DMS 273 treated with DMSO at 0.1 percent for 48 hours (cell line): ENCODE measurements at places on chromosomes 5 and 9.

DNA sequence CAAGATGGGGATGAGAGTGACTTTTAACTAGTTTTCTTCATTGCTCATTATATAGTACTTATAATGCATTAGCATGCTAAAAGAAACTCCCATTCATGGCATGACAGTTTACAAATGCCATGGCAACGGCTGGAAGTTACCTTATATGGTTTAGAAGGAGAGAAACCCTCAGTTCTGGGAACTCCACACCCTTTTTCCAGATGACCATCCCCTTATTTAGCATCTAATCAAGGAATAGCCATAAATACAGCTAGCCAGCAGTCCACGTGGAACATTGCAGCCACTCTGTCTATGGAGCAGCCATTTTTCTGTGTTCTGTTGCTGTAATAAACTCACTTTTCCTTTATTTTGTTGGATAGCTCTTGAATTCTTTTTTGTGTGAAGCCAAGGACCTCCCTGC, 1137.8 kb downstream of the CDH18 start:
- no peak for DNase-seq

GRCh38 chr5:158534203-158534602, 565.5 kb downstream of the EBF1 start:
- no peak for DNase-seq

GRCh38 chr9:104286187-104286586, 192.1 kb downstream of the SMC2 start:
- DNase-seq = no peak

DNA sequence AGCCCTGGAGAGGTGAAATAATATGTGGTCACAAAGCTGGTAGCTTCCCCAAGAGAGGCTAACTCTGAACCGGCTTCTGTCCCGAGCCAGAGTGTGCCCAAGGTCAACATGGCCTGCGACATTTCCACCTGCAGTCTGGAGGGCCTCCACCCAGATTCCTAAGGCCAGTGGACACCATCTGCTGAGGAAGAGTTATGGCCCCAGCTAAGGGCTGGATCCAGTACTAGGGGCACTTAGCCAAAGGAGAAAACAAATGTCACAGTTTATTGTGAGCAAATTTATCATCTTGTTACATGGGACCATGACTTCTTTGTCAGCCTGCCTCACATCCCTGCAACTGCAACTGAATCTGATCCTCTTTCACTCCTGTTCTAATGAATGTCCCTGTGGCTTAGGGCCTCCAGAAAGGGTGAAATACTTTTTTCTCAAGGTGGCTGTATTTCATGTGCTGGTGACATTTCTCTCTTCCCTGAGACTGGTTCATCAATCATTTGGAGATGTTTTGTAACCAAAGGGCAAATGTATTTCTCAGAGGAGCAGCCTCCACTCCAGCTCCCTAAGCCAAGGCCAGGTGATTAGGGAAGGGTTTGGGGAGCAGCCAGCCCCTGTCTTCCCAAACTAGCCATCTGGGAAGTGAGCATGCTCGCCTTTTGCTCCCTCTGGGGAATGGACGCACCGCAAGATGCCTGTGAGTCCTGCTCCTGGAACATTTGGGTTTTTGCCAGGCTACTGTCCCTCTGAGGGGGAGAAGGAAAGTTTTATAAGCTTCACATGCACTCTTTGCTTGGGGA, 148.3 kb downstream of the CMYA5 start:
- DNase-seq = no peak

GRCh38 chr5:58077966-58078365, 381.9 kb downstream of the PLK2 start:
- no peak for DNase-seq

GRCh38 chr5:83528439-83528769, 56.9 kb downstream of the VCAN start:
- DNase-seq = no peak

DNA sequence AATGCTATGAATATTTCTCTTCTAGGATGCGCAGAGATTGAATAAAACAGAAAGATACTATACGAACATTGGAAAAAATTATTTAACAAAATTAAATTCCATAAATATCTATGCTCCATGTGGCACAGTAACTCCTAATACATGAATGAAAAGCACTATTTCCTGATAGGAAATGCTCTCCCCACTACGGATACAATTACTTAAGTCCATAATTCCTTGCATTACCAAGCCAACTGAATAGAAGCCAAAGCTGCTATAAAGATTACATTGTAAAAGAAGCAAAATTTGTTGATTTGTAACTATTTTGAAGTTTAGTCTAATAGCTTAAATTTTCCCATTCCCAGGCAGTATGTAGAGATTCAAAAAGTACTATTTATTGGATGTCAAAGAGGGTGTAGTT, 61.8 kb upstream of the SNX2 start:
- DNase-seq = no peak

DNA sequence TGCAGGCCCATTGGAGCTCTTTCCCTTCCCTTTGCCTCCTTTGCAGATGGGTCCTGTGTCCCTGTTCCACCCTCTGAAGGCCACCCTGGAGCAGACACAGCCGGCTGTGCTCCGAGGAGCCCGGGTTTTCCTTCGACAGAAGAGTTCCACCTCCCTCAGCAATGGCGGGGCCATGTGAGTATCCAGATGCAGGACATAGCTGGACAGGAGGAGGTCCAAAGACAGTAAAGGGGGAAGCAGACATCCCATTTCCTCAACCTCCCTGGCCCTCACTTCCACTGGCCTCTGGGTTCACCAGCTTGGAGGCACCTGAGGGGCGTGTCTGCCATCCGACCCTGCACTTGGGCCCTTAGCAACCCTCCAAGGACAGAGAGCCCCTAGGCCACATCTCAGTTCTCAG, 237.9 kb downstream of the CACNA1B start:
- DNase-seq = no peak

DNA sequence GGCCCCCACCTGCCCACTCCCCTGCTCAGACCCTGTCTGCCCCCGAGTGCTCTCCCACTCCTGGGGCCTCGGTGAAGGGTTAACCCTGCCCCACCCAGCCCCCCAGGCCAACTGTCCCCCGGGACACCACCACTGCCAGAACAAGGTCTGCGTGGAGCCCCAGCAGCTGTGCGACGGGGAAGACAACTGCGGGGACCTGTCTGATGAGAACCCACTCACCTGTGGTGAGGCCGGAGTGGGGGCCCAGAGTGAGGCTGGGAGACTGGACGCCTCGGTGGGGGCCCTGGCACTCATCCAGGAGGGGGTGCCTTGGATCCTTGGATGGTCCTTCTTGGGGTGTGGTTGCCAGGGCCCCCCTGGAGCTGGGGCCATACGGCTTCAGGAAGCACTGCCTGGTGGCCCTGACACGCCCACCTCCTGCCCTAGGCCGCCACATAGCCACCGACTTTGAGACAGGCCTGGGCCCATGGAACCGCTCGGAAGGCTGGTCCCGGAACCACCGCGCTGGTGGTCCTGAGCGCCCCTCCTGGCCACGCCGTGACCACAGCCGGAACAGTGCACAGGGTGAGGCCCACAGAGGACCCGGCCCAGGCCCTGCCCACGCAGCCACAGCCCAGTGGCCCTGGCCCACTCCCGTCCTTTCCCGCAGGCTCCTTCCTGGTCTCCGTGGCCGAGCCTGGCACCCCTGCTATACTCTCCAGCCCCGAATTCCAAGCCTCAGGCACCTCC, 2.1 kb downstream of the MAMDC4 start:
- no peak for DNase-seq

GRCh38 chr5:14724633-14725032, 60.1 kb downstream of the OTULIN start:
- DNase-seq = no peak

DNA sequence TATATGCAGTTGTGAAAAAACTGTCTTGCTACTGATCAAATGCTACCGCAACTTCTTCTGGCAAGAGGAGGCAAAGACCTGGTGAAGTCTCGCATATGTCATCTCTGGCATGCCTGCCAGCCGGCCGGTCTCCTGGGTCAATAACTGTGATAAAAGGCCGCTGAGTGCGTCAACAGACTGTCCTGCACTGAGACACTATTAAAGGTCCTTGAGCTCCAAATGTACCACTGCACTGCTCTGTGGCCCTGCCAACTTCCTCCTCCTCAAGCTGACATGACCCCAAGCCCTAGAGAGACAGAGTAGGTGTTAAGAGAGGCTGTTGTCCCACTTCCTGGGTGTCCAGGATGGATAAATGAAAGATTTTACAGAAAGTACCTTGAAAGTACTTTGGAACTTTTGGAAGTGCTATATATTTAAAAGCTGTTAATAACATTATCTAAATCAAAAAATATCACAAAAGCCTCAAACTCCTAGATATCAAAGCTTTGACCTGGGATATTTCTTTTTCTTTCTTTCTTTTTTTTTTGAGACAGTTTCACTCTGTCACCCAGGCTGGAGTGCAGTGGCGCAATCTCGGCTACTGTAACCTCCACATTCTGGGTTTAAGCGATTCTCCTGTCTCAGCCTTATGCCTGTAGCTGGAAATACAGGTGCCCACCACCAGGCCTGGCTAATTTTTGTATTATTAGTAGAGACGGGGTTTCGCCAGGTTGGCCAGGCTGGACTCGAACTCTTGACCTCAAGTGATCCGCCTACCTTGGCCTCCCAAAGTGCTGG, 31.5 kb downstream of the RAPGEF1 start:
- no peak for DNase-seq

DNA sequence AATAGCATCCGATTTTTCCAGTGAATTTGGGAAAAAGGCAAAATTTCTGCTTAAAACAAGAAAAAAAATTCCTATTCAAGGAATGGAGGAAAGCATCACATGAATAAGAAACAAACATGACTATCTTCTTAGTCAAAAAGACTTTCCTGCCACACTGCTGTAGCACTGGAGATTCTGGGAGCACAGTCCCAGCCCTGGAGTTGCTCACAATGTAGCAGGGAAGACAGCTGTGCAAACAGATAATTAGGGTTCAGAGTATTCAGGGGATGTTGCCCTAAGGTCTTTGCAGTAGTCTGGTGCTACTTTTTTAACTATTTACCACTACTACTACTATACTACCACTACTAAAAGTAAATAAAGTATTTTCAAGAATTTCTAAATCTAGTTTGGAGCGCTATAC, 86.5 kb downstream of the BNC2 start:
- DNase-seq = no peak

DNA sequence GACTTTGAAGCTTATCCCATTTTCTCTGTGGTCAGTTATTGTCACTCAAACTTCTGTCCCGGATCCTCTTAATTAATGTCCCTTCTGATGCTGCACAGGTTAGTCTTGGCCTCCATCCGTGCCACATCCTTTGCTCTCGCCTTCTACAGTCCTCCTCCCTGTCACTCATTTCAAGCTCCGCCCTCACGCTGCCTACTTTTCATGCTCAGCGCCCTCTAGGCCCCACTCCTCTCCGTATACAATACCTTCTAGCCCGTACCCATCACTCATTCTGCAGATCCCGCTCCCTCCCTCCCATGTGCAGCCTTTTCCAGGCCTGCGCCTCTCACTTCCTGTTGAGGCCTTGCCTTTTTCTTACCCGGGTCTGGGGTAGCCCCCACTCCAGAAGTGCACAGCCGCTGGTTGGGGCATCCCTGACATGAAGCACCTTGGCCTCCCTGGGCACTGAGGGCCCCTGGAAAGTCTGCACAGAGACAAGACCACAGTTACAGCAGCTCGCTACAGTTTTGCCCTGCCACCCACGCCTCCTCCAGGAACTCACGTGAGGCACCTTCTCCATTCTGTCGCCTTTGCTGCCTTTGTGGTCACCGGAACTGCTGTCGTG, 88.5 kb upstream of the SLC25A48 start:
- no peak for DNase-seq

DNA sequence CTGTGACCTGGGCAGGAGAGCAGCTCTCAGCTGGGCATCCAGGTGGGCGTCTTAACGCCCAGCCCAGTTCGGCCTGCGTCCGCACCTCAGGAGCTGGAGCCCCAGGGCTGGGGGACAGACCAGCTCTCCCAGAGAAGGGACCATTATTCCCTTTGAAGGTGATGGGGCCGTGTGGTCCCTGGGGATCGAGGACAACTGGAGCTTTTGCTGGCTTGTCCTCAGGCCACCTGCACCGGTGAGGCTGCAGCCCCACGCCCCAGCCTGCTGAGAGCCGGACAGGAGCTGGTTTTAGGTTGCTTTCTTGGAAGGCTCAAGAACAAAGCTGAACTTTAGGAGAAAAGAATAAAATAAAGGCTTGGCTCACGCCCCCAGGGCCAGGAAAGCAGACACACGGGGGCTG, 40.9 kb downstream of the NACC2 start:
- DNase-seq = no peak

- no peak for DNase-seq
Measured at GRCh38 chr5:38726279-38726678, 119.5 kb upstream of the OSMR start.

DNA sequence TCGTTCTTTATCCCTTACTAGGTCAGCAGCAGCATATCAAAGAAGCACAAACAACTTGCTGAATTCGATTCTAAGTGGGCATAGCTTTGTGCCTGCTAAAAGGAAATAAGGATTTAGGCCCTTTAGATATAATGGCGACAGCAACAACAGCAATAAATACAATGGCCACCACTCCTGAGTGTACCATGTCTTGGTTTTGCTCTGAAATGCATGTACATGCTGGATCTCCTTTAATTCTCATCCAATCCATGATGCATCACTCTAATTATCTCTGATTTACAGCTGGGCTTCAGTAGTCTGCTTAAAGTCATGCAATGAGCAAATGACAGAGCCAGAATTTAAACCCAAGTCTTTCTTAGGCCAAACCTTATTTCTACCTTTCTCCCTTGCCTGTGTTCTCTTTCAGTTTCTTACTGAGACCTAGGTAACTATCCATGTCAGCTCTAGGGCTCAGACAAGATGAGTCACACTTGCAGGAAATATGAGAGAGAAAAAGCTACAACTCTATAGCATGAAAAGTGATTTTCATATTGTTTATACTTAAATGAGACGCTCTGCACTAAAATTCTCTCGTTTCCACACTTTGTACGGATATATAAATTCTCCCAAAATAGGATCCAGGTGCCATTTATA, 111.8 kb downstream of the HMHB1 start:
- DNase-seq = no peak

- no peak for DNase-seq
Measured at GRCh38 chr5:146402949-146403348, 44.2 kb upstream of the TCERG1 start.

GRCh38 chr9:98428454-98428853, 173.0 kb upstream of the TBC1D2 start:
- DNase-seq = no peak

DNA sequence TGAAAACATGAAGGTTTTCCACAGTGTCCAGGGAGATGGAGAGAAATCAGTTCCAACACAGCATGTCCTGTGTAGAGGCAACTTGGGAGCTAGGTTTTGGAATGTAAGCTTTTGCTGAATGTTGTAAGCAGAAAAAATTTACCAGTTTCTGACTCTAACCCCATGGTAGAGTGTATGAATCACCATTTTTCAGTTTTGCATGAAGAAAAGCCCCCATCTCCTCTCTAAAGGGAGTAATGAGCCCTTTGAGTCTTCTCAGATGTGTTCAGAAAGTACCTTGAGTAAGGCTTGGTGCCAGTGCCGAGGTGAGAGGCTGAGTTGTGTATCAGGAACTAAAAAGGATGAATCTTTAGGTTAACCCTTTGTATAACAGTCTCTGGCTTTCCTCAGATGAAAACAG, 96.2 kb downstream of the ADRB2 start:
- no peak for DNase-seq

DNA sequence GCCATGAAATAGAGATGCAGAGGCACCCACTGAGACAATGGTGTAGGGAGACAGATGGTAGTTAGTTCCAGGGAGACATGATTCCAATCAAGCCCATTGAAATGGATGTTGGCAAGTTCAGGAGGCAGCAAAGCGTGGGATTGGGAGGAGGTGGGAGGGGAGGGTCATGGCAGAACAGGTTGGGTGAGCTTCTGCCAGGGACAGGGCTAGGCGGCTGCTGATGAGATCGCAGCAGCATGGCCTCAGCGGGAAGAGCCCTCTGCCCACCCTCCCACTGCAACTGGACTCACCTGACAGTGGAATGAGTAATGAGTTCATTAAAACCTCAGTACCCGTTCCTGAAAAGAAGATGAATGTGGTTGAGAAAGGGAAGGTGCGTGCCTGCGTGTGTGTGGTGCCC, 418.2 kb downstream of the CDK5RAP2 start:
- no peak for DNase-seq
